ENCODE measurements at places on chromosomes 3 and 15.

DNA sequence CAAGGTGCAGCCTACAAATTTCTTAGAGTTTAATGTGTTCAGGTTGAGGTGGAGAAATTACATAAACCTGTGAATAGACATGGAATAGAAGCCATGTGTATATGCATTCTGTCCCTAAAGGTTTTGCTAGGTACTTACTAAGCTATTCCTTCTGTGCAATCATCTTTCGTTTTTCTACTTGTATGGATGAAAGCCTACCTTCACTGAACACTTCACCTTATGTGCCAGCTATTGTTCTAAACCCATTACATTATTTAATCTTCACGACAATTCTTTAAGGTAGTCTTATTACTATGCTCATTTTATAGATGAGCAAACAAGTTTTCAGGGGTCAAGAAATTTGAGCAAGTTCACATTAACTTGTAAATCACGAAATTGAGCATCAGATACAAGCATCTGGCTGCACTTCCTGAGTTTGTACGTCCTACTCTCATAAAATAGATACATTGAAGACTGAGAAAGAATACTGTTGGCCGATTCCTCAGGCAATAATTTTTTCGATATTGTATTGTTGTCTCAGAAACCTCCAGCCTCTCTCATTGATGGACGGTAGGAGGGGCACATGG, 635 bp upstream of the RCN2 start:
- no peak for DNase-seq

DNA sequence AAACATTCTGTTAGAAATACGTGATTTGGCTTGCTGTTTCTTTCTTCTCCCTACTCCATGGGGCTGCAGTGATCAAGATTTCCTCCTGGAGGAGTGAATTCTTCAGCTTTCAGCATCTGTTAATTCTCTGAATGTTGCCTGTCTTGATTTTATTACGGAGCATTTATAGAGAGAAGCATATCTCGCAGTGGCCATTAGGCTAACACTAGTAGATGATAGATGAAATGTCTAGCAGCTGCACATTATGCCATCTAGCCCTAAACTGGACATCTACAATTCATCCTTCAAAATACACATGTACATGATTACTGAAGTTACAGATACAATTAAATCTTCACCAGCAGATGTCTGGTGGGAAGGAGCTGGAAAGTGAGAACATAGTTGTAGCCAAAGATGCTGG, 769.8 kb upstream of the NECTIN3 start:
- no peak for DNase-seq

- no peak for DNase-seq
Observed at GRCh38 chr3:170726976-170727661, 141.2 kb upstream of the SLC7A14 start.

GRCh38 chr15:85688711-85689110, 106.0 kb downstream of the KLHL25 start:
- DNase-seq: no peak

- no peak for DNase-seq
Observed at GRCh38 chr3:117399311-117400078, 689.9 kb downstream of the TUSC7 start.

- no peak for DNase-seq
Observed at GRCh38 chr3:169604118-169604517, 59.4 kb downstream of the MECOM start.

GRCh38 chr3:178519701-178520100, 16.5 kb upstream of the KCNMB2 start:
- DNase-seq: no peak

DNA sequence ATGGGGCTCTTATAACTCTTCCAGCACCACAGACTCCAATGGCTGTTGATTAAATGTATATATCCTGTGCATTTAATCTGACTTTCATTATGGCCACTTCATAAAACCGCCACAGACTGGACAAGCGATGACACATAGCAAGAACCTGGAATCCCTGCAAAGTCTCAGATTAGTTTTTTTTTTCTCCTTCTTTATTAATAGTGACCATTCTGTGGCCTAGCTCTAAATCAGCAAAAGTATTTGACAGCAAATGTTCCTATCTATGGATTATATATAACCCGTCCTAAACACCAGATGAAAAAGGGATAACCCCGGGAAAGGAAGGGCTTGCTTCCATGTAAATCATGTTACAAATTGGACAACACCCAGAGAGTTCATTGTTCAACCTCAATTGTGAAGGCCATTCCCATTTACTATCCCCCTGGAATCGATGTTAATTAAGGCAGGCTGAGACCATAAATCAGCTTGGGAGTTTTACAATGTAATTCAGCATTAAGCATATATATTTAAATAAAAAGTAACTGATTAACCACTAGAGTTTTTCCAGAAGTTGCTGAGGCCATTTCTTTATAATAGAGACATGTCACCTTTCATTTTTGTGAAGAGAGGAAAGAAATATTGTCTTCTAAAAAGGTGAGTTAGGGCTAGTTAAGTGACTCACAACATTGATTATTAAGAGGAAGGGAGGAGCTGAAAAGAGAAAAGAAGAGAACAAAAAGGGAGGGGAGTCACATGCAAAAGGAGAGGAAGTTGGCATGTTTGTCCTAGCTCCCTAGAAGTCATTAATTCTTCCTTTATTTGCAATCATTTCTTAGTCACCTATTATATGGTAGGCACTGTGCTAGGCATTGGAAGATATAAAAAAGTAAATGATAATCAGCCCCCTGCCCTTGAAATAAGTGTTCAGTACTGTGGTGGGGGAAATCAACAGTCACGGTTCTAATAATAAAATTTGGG, 26.2 kb downstream of the ALDH1A2 start:
- no peak for DNase-seq

- no peak for DNase-seq
Observed at GRCh38 chr15:98735895-98736617, 87.7 kb downstream of the IGF1R start.

- DNase-seq: no peak
Observed at GRCh38 chr15:59104602-59104911, 389 bp upstream of the CCNB2 start.

- no peak for DNase-seq
Observed at GRCh38 chr3:108388136-108389132, 92.1 kb downstream of the HHLA2 start.

GRCh38 chr3:172021164-172021563, 18.2 kb upstream of the FNDC3B start:
- DNase-seq: no peak

DNA sequence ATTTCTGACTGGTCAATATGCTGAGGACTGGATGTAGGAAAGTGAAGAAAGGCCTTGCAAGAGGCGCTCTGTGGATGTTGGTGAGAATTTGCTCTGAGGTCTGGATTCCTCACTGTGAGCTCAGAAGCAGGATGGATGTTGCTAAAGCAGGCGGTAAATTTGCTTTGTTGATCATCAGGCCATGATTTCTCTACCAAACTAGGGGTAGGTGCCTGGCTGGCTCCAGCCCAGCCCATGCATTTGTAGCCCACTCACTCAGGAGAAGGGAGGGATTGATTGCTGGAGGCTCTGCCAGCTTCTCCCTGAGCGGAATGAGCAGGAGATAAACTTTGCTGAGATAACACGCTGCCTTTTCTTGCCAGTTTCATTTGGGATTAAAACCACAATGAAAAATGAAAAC, 44.3 kb upstream of the NTRK3 start:
- no peak for DNase-seq

- DNase-seq: no peak
Observed at GRCh38 chr3:132432639-132433038, 15.3 kb downstream of the DNAJC13 start.

- no peak for DNase-seq
Observed at GRCh38 chr3:95911767-95912166, 902.6 kb upstream of the EPHA6 start.

DNA sequence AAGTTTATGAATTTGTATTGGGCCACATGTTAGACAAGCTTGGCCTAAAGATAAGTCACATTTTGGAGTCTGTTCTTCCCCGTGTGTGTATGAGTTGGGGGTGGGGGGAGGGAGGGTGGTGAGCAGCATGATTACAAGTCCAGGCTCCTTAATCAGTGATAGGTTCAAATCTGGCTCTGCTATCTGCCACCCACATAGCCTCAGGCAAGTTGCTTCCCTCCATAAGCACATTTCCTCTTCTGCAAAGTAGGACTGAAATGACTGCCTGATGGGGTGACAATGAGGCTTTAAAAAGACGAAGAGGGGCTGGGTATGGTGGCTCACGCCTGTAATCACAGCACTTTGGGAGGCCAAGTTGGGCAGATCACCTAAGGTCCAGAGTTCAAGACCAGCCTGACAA, 1.1 kb upstream of the SPATA12 start:
- DNase-seq: no peak

- DNase-seq: no peak
Observed at GRCh38 chr3:185371306-185372074, 8.6 kb downstream of the MAP3K13 start.

DNA sequence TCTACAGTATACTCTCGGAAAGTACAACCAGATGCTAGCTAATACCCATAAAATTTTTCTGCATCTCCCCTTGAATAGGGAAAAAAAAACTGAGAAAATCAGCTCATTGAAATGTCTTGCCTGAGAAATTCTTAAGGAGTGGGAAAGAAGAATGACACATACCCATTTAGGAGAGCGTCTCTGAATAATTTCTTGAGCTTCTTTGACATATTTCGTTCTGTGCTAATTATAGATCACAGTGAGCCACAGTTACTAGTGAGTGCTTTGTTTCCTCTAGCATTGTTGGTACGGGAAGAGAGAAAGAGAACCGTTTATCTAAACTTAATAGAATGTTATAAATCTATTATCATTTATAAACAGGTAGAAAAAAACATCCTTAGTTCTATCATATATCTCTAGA, 588.4 kb downstream of the UNC13C start:
- no peak for DNase-seq

DNA sequence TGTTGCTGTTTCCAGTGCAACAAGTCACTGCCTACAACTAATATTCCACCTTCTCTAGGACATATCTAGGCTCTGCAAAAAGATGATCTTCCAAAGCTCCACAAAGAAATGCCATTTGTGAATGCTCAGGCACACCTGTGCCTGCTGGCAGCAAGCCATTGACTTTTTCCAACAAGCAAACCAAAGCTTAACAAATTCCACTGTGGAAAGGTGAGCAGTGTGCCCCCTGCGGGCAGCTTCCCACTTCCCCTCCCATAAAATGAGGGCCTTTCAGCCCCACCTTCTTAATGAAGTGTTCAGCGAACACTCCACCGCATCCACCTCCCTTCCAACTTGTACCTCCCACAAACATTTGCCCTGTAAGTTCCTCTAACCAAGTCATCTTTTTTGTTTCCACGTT, 157.5 kb upstream of the SLC24A5 start:
- DNase-seq: no peak

DNA sequence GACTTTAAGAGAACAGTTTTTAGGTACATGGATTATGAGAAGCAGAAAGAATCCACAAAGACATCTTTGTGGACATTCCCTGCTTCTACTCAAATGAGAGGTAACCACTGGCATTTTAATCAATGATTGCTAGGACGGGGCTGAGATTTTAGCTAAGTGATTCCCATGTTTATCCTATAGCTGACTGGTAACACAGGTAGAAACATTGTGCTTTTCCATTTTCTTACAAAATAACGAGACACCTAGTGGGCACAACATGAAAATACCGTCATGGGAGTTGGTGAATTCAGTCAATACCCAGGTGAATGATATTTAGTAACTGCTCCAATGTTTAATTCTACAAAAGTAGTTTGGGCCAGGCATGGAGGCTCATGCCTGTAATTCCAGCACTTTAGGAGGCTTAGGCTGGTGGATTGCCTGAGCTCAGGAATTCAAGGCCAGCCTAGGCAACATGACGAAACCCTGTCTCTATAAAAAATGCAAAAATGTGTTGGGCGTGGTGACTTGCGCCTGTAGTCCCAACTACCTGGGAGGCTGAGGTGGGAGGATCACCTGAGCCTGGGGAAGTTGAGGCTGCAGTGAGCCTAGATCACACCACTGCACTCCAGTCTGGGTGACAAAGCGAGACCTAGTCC, 37.2 kb upstream of the DENND4A start:
- no peak for DNase-seq

- no peak for DNase-seq
Observed at GRCh38 chr15:39682366-39682765, 100.3 kb downstream of the FSIP1 start.
